Omental fat pad (tissue), 4 donors: ENCODE measurements at places on chromosomes 1 and 21. TPM values are rescaled to one million over a fixed set of nuclear protein-coding genes. Genes with fewer than 3 reads are reported as not detected.

- no peak for DNase-seq
These were observed 11.9 kb downstream of the PTP4A2 start for GRCh38 chr1:31926252-31926651.

GRCh38 chr1:112988367-112988766 lies 32.4 kb upstream of the SLC16A1 start:
- no peak for DNase-seq

- no peak for DNase-seq
These were observed 47.6 kb downstream of the IRF2BP2 start for GRCh38 chr1:234562334-234562733.

- no peak for DNase-seq
These were observed 290.0 kb downstream of the S1PR1 start for GRCh38 chr1:101526813-101527212.

DNA sequence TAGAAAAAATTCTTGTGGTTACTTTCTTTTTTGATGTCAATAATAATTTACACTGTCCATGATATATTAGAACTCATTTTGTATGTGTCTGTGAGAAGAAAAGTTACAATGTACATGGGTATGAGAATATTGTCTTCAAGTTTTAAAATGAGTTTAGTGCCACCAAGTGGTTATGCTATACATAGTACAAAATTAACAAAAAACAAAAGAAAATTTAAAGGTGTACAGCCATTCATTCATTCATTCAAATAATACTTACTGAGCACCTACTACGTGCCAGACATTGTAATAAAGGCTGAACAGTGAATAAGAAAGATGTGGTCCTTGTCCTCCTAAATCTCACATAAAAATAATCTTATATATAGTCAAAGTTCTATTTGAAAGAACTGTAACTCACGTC lies 27.7 kb downstream of the UCHL5 start:
- DNase-seq = no peak

DNA sequence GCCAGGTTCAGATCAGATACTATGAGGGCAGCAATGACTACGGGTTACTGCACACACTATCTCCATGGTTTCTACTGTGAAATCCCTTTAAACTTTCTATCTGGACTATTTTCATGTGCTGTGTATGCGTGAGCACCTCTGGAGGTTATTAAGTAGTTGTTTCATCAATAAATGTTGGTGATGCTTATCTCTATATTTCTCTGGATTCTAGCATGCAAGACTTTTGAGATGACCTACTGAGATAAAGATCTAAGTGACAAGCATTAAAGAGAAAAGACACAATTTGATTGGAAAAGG lies 194.0 kb downstream of the NRIP1 start:
- DNase-seq = no peak

DNA sequence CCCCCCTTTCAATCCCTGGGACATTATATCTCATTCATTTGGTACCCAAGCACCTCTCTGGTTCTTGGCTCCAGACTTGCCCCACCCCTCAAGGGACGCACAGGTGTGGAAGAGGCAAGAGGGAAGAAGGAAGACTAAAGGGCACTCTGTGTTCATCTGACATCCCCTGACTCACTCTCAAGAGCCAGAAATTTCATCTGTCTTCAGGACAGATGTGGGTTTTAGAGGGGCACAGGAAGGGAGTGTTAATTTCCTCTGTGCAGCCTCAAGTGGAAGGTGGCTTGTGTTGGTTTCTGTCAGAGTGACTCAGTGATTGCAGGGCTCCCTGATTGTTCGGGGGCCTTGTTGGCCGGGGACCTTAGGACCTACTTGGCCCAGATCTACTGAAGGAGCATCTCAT lies 2.4 kb downstream of the C2CD4D start:
- DNase-seq = no peak

GRCh38 chr1:89892816-89893215 lies 72.0 kb downstream of the LRRC8D start:
- DNase-seq = no peak

GRCh38 chr1:161884475-161884874 lies 118.4 kb downstream of the ATF6 start:
- DNase-seq = no peak

COL9A2 gene
- 5.4 TPM for total RNA-seq

ERMAP gene
- 12.4 TPM for total RNA-seq

KIF2C gene
- 2.8 TPM for total RNA-seq
